Neural crest cell (in vitro differentiated cells): ENCODE measurements at places on chromosomes 7 and 10.

GRCh38 chr10:113057948-113058522 lies 108.0 kb downstream of the TCF7L2 start:
- no peaks in the 10 kb centered on the region for H3K27me3 ChIP-seq
- peaks cover 15% of the 10 kb centered on the region for H3K4me1 ChIP-seq
- no peak for DNase-seq
- H3K36me3 ChIP-seq: no peaks in the 10 kb centered on the region

DNA sequence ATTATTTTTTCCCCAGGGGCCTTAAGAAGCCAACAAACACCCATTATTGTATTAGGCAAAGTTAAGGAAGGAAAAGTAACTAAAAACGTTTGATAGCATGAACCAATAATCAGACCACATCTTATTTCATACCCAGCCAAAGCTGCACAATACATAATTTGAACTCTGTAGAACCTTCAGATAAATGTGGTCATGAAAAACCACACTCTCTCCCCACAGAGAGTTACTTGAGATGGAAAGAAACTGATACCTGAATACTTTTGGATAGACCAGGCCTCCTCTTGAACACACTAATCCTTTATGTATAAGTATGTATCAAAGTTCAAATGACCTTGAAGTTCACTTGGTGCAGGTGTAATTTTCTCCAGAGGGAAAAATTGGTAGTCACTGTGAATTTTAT lies 146.6 kb upstream of the FAM13C start:
- no peak overlapping the region for H3K4me3 ChIP-seq
- no peaks in the 10 kb centered on the region for H3K36me3 ChIP-seq
- no peaks in the 10 kb centered on the region for H3K4me1 ChIP-seq
- no peak overlapping the region for H3K27ac ChIP-seq
- no peak for DNase-seq

- H3K4me1 ChIP-seq: peaks cover 57% of the 10 kb centered on the region
- no peak overlapping the region for H3K4me3 ChIP-seq
Observed at GRCh38 chr10:80473692-80474596, 19.8 kb downstream of the TSPAN14 start.

DNA sequence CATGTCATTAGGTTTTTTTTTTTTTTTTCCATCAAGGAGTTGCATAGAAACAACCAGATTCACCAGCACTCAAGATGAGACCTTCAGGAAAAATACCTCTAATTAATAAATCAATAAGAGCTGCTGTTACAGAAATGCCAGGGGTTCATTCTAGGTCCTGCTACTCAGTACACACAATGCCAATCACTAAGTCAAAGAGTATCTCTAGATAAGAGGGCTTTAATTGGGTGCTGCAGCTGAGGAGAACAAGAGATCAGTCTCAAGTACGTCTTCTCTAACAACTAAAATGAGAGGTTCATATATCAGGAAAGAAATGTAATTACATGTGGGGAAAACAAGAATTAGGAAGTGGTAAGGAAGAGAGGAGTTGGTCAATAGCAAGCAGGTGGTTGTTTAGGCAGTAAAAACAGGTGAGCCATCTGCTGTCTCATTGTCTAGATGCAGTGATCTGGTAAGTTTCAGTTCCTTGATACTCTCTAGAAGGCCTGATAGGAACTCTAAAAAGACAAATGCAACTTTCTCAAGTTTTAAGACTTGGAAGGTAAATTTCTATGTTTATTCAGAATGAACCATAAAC lies 272.9 kb upstream of the ZWINT start:
- no peaks in the 10 kb centered on the region for H3K36me3 ChIP-seq
- no peak overlapping the region for H3K27ac ChIP-seq
- H3K4me3 ChIP-seq: no peak overlapping the region
- no peaks in the 10 kb centered on the region for H3K4me1 ChIP-seq
- H3K27me3 ChIP-seq: no peaks in the 10 kb centered on the region

GRCh38 chr10:10959666-10960065 lies 58.0 kb upstream of the CELF2 start:
- H3K36me3 ChIP-seq: no peaks in the 10 kb centered on the region
- H3K27me3 ChIP-seq: no peaks in the 10 kb centered on the region
- H3K4me3 ChIP-seq: no peak overlapping the region
- H3K27ac ChIP-seq: no peak overlapping the region
- peaks cover 18% of the 10 kb centered on the region for H3K4me1 ChIP-seq

GRCh38 chr10:123996302-123996701 lies 97.1 kb downstream of the CHST15 start:
- H3K4me1 ChIP-seq: peaks cover 8% of the 10 kb centered on the region
- no peak for DNase-seq
- H3K27ac ChIP-seq: no peak overlapping the region
- no peak overlapping the region for H3K4me3 ChIP-seq

DNA sequence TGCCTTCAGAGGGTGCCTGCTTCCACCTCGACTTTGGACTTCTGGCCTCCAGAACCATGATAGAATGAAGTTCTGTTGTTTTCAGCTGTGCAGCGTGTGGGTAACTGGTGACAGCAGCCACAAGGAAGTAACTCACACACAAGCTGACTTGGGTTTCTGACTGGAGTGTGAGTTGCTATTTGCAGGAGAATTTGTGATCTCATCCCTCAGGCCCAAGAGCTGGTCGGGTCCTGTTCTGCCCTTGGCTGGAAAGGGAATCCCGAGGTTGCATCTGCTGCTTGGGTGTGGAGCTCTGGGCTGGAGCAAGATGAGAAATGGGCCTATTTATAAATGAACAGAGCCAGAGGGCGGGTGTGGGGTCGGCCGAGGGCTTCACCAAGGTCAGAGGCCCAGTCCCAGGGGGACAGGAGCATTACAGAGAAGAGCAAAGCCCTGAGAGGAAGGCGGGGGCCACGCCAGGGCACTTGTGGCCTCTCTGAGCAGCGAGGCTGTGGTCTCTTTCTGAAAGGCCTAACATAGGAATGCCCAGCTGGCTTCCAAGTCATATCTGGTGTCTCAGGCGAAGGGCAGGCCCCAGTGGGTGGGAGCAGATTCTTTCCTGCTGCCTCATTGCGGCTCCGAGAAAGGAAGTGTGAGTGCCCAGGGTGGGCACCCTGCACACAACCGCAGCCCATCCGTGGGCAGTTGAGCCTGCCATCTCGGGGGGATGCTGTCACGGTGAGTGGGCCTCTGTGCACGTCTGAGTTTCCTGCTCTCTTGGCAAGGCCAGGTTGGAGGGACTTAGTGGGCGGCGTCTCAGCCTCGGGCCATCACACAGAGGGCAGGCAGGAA lies 26.5 kb upstream of the C10orf71 start:
- peaks cover 25% of the 10 kb centered on the region for H3K4me1 ChIP-seq
- H3K36me3 ChIP-seq: peaks cover under 1% of the 10 kb centered on the region
- H3K4me3 ChIP-seq: peak overlapping the region; percentile 24

DNA sequence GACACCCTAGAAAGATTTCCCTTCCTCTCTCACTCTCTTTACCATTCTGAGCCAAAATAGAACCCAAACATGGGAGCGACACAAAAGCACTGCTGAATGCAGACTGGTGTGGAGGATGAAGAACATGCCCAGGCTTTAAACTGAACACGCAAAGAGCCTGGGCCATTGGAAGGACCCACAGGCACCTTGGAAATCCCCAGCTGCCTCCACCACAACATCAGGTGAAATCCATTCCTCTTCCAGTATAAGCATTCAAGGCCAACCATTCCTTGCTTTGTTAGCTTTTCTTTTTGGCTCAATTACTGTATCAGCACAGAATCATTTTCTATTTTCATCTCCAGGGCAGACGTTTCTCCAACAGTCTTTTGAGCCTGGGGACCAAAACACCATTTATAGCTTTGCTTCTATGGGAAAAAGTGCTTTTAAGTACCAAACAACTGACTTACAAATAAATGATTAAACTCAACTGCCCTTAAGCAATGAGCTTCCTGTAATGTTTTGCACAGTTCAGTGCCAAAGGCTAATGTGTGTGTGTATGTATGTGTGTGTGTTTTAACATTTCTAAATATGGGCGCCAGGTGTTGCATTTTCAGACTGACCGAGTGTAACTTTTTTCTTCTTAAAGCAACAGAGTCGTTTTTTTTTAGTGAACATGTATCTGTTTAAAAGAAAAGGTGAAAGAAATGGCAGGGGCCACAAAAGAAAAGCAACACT lies 16.2 kb upstream of the BLNK start:
- no peak overlapping the region for H3K4me3 ChIP-seq
- H3K27ac ChIP-seq: no peak overlapping the region
- H3K36me3 ChIP-seq: no peaks in the 10 kb centered on the region
- H3K27me3 ChIP-seq: peaks cover 5% of the 10 kb centered on the region

GRCh38 chr10:44306147-44306710 lies 78.7 kb downstream of the CXCL12 start:
- no peak overlapping the region for H3K27ac ChIP-seq
- H3K4me3 ChIP-seq: no peak overlapping the region
- H3K27me3 ChIP-seq: peaks cover 2% of the 10 kb centered on the region
- H3K36me3 ChIP-seq: no peaks in the 10 kb centered on the region
- no peak for DNase-seq

DNA sequence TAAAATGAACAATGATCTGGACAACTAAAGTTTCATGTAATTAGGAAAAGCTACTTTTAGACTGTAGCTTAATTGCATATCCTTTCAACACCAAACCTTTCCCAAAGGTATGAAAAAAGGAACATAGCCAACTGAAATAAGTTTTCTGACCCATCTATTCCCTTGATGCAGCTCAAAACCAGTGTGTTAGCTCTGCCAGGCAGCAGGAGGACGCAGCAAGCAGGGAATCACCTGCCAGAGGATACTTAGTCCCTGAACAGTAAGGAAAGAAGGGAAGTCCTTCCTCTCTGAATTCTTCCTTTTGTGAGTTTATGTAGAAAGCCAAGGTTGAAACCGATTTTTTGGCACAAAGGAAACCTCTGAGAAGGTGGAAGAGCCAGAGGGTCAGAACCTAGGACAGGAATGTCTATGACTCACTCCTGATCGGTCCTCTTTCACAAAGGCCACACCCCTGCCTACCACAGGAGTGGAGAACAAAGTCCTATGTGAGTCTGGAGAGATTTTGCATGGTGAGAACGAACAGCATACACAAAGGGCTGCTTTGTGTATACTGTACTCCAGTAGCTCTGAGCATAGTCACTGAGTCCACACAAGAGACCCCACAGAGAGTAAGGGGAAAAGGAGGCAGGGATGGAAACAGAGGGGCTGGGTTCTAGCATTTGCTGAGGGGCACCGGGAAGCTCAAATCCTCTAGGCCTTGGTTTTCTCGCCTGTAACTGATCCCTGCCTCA lies 68.8 kb upstream of the GSDME start:
- no peaks in the 10 kb centered on the region for H3K27me3 ChIP-seq
- no peaks in the 10 kb centered on the region for H3K36me3 ChIP-seq
- peaks cover 20% of the 10 kb centered on the region for H3K4me1 ChIP-seq
- H3K27ac ChIP-seq: peak overlapping the region; percentile 53

DNA sequence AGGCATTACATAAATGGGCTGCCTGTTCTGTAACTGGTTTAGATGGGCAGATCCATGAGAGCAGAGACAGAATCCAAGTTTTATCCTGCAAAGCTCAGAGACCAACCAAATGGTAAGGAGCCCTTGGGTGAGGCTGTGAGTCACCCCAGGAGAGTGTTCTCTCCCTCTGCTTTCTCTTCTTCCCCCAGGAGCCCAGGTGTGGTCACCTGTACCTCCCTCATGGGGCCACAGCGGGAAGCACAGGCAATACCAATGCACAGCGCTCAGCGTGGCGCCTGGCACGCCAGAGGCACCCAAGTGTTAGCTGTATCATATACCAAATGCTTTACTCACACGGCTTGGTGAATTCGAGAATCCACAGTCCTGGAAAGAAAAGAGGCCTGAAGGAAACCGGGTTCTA lies 39.4 kb downstream of the CTBP2 start:
- no peak overlapping the region for H3K4me3 ChIP-seq
- peaks cover 45% of the 10 kb centered on the region for H3K4me1 ChIP-seq
- no peak overlapping the region for H3K27ac ChIP-seq
- H3K36me3 ChIP-seq: peaks cover 2% of the 10 kb centered on the region
- no peak for DNase-seq

DNA sequence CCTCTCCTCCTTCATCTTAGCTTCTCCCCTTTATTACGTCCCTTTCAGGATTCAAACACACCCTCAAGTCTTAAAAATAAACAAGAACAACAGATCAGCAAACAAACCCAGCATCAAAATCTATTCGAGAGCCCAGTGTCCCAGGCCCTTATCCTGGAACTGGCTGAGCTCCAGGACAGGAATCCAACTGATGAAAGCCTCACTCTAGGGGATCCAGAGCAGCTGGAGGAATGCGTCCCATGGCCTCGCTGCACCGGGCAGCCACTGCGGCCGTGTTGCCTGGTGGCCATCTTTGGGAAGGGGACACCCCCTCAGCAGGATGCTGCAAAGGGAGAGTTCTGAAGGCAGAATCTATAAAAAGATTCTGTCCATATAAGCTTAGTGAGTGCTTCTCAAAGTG lies 156.5 kb upstream of the BMPER start:
- H3K4me1 ChIP-seq: peaks cover 6% of the 10 kb centered on the region
- H3K36me3 ChIP-seq: no peaks in the 10 kb centered on the region

GRCh38 chr7:71995111-71995510 lies 417.0 kb downstream of the CALN1 start:
- no peak overlapping the region for H3K4me3 ChIP-seq
- no peaks in the 10 kb centered on the region for H3K27me3 ChIP-seq
- H3K36me3 ChIP-seq: no peaks in the 10 kb centered on the region
- no peaks in the 10 kb centered on the region for H3K4me1 ChIP-seq
- H3K27ac ChIP-seq: peak overlapping the region; percentile 35
- DNase-seq: no peak

GRCh38 chr7:108454674-108455550 lies 1.3 kb downstream of the NRCAM start:
- H3K27me3 ChIP-seq: peaks cover 46% of the 10 kb centered on the region
- peak overlapping the region; percentile 47 for H3K27ac ChIP-seq
- no peaks in the 10 kb centered on the region for H3K36me3 ChIP-seq
- H3K4me1 ChIP-seq: peaks cover 47% of the 10 kb centered on the region
- peak overlapping the region; percentile 98 for H3K4me3 ChIP-seq
- DNase-seq: peak; percentile 33

DNA sequence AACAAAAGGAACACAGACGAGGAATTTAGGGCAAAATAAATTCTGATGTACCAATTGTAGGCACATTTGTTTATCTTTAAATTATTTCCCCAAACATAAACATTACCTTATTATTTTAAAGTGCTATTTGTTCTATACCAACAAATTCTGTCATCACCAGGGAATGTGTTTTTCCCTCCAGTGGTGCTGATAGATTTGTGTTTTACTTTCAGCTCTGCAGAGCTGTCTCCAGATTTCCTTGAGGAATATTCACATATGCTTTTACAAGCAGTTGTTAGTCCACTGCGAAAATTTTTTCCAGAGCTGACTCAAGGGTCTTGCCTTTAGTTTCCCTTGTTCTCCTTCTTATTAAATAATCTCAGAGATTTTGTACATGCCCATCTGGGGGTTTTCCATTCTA lies 362.8 kb downstream of the PHF14 start:
- peaks cover 7% of the 10 kb centered on the region for H3K4me1 ChIP-seq
- DNase-seq: no peak
- H3K4me3 ChIP-seq: no peak overlapping the region
- H3K27ac ChIP-seq: no peak overlapping the region
- no peaks in the 10 kb centered on the region for H3K36me3 ChIP-seq
